MG63 (cell line): ENCODE measurements at places on chromosomes 5 and 9. TPM values are rescaled to one million over a fixed set of nuclear protein-coding genes. Genes with fewer than 3 reads are reported as not detected.

Gene ZNF483
- not detected in 2 replicates for total RNA-seq

DNA sequence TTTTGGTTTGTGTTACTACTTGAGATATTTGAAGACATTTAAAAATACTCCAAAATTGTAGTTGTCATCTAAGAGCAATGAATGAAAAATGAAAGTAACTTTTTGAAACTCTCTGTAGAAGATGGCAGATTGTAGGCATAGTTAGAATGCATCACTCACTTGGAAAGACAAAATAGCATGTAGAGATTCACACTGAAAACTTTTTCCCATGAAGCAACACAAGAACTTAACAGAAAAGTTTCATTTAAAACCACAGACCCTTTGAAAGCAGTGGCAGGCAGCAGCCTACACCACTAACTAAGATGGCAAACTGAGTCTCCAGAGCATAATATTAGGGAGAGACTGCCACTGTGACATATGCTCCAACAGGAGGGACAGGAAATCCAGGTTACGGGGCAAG is 18.9 kb upstream of the FAM174A start:
- no peak for DNase-seq

Gene WNT8A
- total RNA-seq: not detected in 2 replicates

Gene PSIP1
- total RNA-seq: 347 and 505 TPM in 2 replicates

- no peak for DNase-seq
Measured at GRCh38 chr9:125296843-125297372, 35.3 kb downstream of the GAPVD1 start.

- DNase-seq: no peak
Measured at GRCh38 chr5:147564124-147564486, 54.2 kb upstream of the DPYSL3 start.

DNA sequence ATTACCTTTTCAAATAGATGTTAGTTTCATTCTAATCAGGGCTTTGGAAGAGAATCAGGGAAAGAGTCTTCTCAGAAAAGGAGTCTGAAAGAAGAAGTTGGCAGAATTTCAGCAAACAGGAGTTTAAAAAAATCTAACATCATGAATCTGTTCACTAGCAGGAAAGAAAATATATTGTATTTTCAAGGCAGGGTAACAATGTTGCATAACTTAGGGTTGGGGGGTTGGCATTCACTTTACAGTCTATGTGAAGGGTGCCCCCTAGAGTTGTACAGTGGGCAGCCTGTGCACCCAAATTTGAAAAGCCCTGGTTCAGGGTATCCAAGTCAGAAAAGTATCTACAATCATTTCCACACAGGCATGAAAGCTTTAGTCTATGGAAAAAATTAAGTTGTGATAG is 348.4 kb upstream of the SLC30A5 start:
- DNase-seq: no peak
